ENCODE measurements at places on chromosomes 6 and 20. TPM values are rescaled to one million over a fixed set of nuclear protein-coding genes. Genes with fewer than 3 reads are reported as not detected.

The MOXD1 gene
- not detected for total RNA-seq

The TRIM10 gene
- not detected for total RNA-seq

The CFAP206 gene
- 1.9 TPM for total RNA-seq

The BTNL2 gene
- total RNA-seq = not detected

The GRM4 gene
- 119 TPM for total RNA-seq

The THBS2 gene
- 3.1 TPM for total RNA-seq
